ENCODE measurements at places on chromosomes 5 and 9. TPM values are rescaled to one million over a fixed set of nuclear protein-coding genes. Genes with fewer than 3 reads are reported as not detected.

ACSL6 gene
- total RNA-seq, result 0.03 TPM

ERCC8 gene
- 13.7 TPM for total RNA-seq

ASTN2 gene
- total RNA-seq, result 4.3 TPM

SGCD gene
- total RNA-seq, result 4.5 TPM

DNAI1 gene
- total RNA-seq, result 0.08 TPM

INSL6 gene
- total RNA-seq, result not detected

PCDHA9 gene
- total RNA-seq, result not detected

GFI1B gene
- total RNA-seq, result not detected

FOXD1 gene
- 17.4 TPM for total RNA-seq

BOD1 gene
- total RNA-seq, result 67.7 TPM

ESM1 gene
- not detected for total RNA-seq

F2RL2 gene
- 3.8 TPM for total RNA-seq

ANKRD34B gene
- total RNA-seq, result 0.18 TPM

SLC46A2 gene
- total RNA-seq, result not detected

NCS1 gene
- total RNA-seq, result 54.5 TPM

CARD9 gene
- 0.53 TPM for total RNA-seq

CAAP1 gene
- total RNA-seq, result 21.5 TPM

CTNND2 gene
- total RNA-seq, result not detected

PCDHGA12 gene
- total RNA-seq, result not detected

SH3PXD2B gene
- 16.5 TPM for total RNA-seq

HMGXB3 gene
- total RNA-seq, result 32.1 TPM

PCDHB6 gene
- 1.1 TPM for total RNA-seq

PROB1 gene
- total RNA-seq, result 0.17 TPM

SH3GL2 gene
- total RNA-seq, result 0.09 TPM

DAB2 gene
- 9.0 TPM for total RNA-seq

KIF4B gene
- 0.05 TPM for total RNA-seq

FBXW2 gene
- 36.6 TPM for total RNA-seq

SV2C gene
- total RNA-seq, result not detected

Data from A549 treated with CORT108297 at 1 μM for 4 hours (cell line).